HuH-7.5 (cell line): ENCODE measurements at places on chromosomes 5 and 9.

GRCh38 chr5:115859378-115859777, 17.6 kb downstream of the AP3S1 start:
- DNase-seq, result no peak

GRCh38 chr5:118551031-118551430, 437.3 kb downstream of the DTWD2 start:
- no peak for DNase-seq

- DNase-seq, result no peak
These were observed 94.3 kb upstream of the NIPAL4 start for GRCh38 chr5:157365732-157366131.

GRCh38 chr5:158816011-158816696, 283.6 kb downstream of the EBF1 start:
- no peak for DNase-seq

GRCh38 chr9:35749515-35750255, 598 bp downstream of the RGP1 start:
- no peak for DNase-seq

DNA sequence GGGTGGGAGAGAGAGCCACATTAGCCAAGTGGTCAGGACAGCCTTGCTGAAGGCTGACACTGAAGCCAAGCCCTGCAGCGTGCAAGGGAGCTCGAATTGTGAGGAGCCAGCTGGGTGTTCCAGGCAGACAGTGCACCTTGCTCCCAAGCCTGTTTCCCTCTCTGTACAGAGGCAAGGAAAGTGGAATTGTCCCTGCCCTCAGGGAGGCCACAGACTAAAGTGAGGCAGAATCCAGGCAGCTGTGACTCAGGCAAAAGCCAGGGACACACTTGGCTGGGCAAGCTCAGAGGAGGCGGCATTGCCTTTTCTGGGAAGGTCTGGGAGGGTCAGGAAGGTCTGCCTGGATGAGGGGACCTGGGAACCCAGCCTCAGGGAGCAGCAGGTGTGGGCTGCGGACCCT, 50.2 kb upstream of the LMX1B start:
- no peak for DNase-seq

- DNase-seq, result no peak
These were observed 19.5 kb downstream of the OTULIN start for GRCh38 chr5:14683906-14684455.

DNA sequence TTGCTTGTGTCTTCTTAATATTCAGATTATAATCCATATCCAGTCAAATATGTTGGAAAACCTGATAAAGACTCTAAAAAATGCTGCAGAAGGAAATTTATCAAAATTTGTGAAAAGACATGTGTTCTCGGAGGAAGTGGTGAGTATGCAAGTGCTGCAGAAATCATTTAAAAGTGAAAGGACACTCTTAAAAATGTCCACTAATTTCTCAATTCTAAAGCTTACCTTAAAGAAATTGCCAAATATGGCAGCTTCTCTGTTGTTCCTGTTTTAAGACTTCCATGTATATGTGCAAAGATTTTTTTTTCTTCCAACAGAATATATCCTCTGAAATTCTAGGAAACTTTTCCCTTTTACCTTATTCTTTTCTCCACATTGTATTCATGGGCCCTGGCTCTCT, 32.4 kb downstream of the PTCD2 start:
- DNase-seq, result no peak

DNA sequence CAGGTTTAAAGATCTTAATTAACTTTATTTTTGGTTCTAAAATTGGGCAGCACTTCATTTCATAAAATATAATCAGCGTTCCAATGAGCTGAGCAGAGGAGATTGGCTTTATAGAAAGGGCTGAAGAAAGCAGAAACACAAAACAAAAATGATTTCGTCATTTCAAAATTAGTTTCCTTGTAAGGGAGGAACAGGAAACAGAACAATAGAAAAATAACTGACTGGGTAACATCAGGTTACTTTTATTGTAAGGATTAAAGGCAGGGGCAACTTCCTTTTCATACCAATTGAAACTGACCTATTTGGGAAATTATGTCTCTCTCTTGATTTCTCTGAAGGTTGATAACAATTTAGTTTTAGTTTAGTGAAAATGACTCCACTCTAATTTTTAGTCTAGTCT, 157.1 kb downstream of the ATP10B start:
- DNase-seq, result no peak

GRCh38 chr9:110049699-110050450, 158.1 kb downstream of the C9orf152 start:
- no peak for DNase-seq

- no peak for DNase-seq
These were observed 98.7 kb downstream of the RAPGEF6 start for GRCh38 chr5:131536211-131536826.

DNA sequence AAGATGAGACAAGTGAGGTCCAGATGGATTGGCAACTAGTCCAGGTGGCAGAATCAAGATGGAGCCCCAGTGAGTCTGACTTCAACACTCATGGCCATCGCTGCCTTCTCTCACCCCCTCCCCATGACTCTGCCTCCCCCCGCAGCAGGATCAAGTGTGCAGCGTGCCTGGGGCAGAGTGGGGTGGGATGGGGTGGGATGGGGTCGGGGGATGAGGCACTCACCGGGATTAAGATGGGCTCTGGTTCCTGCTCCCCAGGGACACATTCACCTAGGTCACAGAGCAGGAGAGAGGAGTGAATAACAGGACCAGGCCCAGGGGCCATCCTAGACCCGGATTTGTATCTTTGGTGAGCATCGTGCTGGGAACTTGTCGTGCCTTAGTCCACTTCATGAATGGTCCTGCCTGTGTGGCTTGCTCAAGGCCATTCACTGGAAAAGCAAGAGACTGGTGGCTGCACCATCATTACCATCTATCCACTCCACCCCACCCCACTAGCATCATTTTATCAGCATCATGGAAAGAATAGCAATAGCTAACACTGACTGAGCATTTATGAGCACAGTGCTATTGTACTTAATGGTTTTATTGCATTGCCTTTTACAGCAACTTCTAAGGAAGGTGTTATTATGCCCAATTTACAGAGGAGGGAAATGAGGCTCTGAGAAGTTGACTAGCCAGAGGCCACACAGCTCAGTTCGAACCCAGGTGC, 8.5 kb downstream of the AMBP start:
- DNase-seq, result no peak

GRCh38 chr5:132368186-132368585, 1.3 kb upstream of the SLC22A5 start:
- DNase-seq, result no peak

- no peak for DNase-seq
These were observed 74.6 kb downstream of the MRPL36 start for GRCh38 chr5:1724822-1725602.

GRCh38 chr9:13598738-13599137, 319.2 kb upstream of the MPDZ start:
- no peak for DNase-seq

- no peak for DNase-seq
These were observed 205.7 kb downstream of the CDK5RAP2 start for GRCh38 chr9:120374239-120374638.

GRCh38 chr9:35718721-35719511, 13.1 kb downstream of the TLN1 start:
- DNase-seq, result no peak

GRCh38 chr5:67942421-67942820, 273.1 kb upstream of the PIK3R1 start:
- no peak for DNase-seq

DNA sequence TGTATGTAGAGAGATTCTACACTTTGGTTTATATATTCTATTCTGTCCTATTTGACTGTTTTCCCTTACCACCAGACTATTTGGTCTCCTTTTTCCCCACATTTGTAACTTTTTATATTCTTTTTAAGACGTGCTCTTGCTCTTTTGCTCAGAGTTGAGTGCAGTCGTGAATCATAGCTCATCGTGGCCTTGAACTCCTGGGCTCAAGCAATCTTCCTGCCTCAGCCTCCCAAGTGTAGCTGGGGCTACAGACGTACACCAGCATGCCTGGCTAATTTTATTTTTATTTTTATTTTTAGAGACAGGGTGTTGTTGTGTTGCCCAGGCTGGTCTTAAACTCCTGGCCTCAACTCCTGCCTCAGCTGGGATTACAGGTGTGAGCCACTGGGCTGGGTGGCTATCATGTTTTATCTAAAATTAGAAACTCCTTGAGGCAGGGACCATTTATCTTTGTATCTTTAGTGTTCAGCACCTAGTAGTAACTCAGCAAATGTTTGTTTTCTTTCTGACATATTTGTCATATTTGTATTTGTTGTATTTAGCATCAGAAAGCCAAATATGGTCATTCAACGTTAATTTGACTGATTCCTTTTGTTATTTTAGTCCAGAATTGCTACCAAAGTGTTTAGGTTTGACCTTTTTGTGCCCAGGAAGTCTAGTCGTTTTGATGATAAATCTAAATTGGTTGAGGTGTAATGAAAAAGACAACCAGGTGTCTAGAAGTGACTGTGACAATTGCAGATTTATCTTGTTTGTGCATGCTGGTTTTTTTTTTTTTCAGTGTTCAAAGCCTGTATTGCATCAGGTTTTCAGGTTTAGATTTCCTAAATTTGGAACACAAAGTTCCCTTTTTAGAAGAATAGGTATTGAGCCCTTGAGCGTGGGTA, 44.3 kb downstream of the ERBIN start:
- no peak for DNase-seq
